WTC11 (cell line): ENCODE measurements at places on chromosomes 11 and 22. TPM values are rescaled to one million over a fixed set of nuclear protein-coding genes. Genes with fewer than 3 reads are reported as not detected.

The ELFN2 gene
- total RNA-seq = 0.87 to 1.8 TPM (median 1.5 TPM) in 3 replicates

The ROBO3 gene
- 21.3 to 27.5 TPM (median 25.3 TPM) in 3 replicates for total RNA-seq

The OR51I1 gene
- total RNA-seq = not detected in 3 replicates

The ANO9 gene
- 13.2 to 17.6 TPM (median 16.6 TPM) in 3 replicates for total RNA-seq

The IL10RA gene
- 0.41 to 0.74 TPM (median 0.71 TPM) in 3 replicates for total RNA-seq

The TMEM45B gene
- total RNA-seq = 0.25 to 0.59 TPM (median 0.37 TPM) in 3 replicates

The NPAS4 gene
- total RNA-seq = 0.27 to 0.79 TPM (median 0.44 TPM) in 3 replicates
